CD4-positive, alpha-beta T cell treated with Interleukin-17A for 4 hours (primary cell): ENCODE measurements at places on chromosomes 16 and 17.

GRCh38 chr17:72693151-72693878 lies 399.2 kb downstream of the SLC39A11 start:
- no peak for DNase-seq

- peak; percentile 83 for DNase-seq
Measured at GRCh38 chr16:28990375-28991040, 5.7 kb downstream of the LAT start.

GRCh38 chr17:81095383-81095762 lies 60.4 kb downstream of the BAIAP2 start:
- DNase-seq = peak; percentile 42

- DNase-seq = no peak
Measured at GRCh38 chr16:363766-364490, 6.4 kb downstream of the MRPL28 start.

GRCh38 chr17:51261024-51261963 lies 948 bp downstream of the UTP18 start:
- no peak for DNase-seq

- no peak for DNase-seq
Measured at GRCh38 chr16:67397036-67397801, 3.9 kb upstream of the TPPP3 start.

- DNase-seq = no peak
Measured at GRCh38 chr17:13931111-13931526, 138.2 kb upstream of the COX10 start.

DNA sequence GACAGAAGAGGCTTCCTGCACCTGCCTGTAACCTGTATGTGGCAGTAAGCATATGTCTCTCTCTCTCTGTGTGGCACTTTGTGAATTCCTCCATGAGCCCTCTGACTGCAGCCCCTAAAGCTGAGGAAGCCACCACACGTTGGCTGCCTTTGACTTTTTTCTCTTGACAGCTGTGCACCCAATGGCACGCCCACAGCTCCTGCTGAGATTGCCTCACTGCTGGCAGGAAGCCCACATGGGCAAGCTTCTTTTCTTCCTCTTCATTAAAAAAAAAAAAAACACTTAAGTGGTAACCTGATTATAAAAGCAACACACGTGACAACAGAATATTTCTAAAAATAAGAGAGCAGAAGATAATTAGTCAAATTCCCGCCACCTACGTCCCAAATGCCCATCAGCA lies 34.0 kb upstream of the PIRT start:
- DNase-seq = no peak

GRCh38 chr16:65808790-65809189 lies 557.7 kb upstream of the CDH5 start:
- DNase-seq = no peak

DNA sequence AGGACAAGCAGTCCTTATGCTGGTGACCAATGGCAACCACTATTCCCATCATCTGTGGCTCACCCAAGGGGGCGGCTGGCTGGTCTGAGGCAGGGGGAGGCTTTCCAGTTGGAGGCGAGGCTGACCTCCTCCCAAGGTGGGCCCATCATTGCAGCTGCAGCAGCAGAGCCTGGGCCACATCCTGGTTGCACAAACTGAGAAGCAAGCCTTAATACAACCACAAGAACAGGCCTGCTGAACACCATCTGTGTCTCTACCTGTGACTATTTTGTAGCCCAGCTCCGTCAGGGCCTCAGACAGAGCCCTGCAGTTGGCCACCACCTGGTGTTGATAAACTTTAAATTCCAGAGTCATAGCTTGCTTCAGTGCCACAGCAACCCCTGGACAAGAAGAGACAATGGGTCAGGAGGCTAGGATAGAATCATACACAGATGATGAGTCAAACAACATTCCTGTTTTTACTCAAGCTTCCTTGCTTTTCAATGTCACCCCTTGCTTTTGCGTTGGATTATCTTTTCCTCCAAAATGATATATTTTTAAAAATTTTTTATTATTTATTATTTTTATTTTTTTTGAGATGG lies 17.9 kb downstream of the SMCR8 start:
- no peak for DNase-seq

DNA sequence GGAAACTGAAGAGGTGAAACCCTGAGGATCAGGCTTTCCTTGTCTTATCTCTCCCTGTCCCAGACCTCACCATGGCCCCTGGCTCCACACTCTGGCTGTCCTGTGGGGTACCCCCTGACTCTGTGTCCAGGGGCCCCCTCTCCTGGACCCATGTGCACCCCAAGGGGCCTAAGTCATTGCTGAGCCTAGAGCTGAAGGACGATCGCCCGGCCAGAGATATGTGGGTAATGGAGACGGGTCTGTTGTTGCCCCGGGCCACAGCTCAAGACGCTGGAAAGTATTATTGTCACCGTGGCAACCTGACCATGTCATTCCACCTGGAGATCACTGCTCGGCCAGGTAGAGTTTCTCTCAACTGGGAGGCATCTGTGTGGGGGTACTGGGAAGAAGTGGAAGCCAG lies 1.4 kb downstream of the CD19 start:
- DNase-seq = no peak

DNA sequence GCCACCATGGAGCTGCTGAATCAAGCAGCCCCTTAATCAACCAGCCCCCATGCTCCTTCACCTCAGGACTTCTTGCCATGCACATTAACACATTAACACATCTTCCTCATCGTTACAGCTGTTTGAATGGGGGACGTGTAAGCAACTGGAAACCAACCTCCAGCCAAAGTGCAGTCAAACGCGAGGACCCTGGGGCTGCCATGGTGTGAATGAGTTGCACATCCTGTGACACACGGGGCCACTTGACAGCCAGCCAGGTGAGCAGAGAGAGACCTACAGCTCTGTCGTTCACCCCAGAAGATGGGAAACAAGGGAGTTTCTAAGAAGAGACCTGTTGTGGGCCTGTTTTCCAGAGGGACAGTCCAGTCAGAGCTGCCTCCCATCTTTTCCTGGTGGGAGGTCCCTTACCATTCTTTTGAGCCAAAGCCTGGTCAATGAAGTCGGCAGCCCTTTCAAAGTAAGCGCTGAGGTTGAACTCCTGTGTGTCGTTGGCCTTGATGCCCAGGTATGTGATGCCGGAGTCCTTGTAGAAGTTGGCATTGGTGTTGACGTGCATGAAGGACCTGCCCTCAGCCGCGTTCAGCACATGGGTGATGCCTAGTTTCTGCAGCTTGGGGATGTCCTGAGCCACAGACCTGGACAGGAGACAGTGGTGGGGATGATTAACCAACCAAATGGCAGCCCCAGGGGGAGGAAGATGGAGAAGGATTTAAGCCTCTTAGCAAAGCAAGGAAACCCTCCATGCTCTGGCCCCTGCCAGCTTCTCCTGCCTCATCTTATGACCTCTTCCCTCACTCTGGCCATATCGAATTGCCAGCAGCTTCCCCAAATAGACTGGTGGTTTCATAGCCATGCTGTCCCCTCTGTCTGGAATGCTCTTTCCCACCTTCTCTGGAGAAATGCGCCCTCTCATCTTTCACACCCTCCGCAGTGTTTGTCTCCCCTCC lies 4.2 kb downstream of the DUSP3 start:
- DNase-seq = no peak

DNA sequence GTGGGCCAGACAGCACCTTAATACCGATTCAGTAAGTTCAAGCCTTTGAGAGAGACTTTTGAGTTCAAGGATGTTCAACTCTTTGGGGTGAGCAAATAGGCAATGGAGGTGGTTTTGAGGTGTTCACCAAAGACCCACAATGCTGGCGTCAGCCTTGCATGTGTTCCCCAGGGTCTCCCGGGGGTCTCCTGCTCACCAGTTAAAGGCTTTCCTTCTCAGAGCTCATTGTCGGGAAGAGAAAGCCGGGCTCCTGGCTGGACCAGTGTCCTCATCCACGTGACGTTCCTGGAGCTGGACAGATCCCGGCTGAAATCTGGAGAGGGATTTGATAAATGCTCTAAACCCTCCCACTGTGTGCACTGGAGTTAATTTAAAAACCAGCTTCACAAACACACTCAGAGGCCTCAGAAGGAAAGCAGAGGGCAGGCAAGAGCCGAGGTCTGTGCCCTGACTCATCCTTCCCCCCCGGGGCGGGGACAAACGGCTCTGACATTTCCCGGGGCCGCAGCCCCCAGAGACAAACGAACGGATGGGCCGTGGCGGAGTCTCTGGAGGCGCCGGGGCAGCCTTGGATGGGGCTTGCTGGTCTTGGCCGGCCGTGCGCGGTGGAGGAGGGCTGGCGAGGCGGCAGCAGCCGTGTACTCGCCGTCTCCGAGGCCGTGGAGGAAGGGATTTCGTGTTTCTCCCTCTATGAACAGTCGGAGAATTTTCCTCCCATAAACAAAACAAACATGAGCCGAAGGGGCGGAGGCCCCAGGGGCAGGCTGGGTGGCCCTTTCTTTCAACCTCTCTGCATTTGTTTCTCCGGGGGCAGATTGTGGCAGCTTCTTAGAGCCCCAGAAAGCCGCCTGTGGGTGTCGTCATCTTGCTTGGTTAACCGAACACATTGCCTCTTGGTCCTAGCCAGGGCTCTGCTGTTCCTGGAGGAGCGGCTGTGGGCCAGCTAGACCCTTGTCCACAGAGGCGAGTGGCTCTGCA lies 94.2 kb downstream of the NTN1 start:
- peak; percentile 55 for DNase-seq

DNA sequence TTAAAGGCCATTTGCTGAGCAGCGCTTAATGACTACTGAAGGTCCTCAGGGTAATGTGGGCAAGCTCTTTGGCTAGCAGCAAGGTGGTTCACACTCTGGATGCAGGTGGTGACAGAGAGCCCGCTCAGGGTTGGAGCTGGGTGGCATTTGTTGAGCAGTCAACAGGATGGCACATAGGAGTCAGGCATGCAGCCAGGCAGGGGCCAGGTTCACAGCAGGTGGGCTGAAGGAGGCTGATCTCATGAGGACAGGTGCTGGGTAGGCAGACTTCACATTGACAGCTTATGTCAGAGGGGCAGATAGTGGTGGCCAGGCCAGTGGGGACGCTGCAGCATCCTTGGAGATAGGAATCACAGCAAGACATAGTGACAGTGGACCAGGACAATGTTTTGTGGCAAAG lies 4.5 kb downstream of the KRTAP3-1 start:
- no peak for DNase-seq

DNA sequence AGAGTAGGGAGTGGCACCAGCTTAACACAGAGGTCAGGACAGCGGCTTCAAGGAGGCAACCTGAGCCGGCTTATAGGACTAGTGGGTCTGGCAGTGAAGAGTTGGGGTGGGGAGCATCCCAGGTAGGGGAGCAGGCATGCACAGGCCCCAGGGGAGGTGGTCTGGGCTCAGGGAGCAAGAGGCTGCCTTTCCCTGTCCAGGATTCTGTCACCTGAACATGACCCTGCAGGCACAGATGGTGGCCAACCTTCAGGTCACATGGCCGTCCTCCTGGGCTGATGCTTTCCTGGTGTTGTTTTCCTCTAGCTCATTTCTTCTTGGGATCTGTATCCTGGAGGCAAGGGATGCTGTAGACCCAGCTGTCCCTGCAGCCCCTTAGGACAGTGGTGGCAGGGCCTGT lies 3.5 kb upstream of the MYO15A start:
- DNase-seq = no peak

GRCh38 chr17:83191388-83192160 lies 112.2 kb downstream of the METRNL start:
- no peak for DNase-seq

DNA sequence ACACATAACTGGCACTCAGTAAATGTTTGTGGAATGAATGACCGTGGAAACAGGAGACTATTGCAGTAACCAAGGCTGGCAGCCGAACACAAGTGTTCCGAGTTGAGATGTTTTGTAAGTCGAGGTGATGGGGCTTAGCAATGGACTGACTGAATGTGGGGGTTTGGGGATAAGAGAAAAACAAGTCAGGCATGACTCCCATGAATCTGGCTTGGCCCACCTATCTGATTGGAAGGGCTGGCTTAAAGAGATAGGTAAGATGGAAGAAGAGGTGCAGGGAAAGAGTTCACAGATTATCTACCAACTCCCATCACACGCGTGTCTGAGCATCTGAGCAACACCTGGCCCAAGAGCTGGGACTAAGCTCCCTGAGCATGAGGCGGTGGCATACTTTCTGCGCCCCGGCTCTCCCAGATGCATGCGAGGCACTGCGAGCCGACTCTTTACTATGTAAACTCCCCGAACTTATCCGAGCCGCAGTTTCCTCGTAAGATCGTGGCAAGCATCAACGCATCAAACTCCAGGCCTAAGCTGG lies 539 bp downstream of the IFT20 start:
- DNase-seq = no peak

DNA sequence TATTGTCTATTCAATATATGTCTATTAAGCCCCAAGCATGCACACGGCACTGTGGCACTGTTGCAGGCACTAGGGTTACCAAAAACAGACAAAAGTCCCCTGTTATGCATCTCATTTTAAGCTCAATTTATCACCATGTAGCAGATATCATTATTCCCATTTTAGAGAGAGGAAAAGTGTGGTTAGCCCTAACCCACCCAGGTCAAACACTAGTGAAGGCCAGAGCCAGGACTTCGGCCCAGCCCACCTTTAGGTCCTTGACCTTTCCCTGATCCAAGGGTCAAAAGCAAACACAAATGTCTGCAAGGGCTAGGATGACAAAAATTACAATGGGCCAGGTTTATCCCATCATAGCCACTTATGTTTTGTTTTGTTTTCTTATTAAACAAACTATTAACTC lies 130.3 kb upstream of the NUDT7 start:
- DNase-seq = no peak

DNA sequence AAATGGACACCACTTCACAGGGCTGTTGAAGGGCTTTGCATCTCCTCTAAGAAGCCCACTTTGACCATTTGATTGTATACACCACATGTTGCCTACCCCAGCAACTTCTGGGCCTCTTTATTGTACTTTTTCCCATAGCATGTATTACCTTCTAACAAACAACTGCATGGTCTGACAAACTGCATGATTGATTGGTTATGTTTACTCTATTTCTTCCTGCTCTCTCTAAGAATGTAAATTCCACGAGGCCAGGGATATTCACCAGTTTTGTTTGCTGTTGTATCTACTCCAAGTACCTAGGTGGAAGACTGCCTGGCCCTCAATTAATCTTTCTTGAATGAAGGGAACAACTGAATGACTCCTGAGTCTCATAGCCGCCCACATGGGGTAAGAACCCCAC lies 22.2 kb upstream of the BBS2 start:
- no peak for DNase-seq

DNA sequence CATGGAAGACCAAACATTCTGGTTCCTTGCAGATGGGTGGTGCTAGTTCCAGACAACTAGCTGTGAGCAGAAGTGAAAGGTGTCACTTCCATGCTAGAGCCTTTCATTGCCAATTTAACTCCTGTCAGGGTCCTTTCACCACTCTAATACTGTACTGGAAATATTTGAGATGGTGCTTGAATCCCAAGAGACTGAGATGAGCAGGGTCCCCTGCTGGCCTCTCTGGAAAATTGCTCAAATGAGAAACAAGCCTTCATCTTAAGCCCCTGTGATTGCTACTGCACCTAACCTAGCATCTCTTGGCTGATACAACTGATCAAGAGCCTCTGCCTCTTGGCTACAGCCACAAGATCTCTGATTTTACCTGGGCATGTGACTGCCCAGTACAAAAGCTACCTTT lies 7.4 kb upstream of the VAC14 start:
- DNase-seq = no peak

DNA sequence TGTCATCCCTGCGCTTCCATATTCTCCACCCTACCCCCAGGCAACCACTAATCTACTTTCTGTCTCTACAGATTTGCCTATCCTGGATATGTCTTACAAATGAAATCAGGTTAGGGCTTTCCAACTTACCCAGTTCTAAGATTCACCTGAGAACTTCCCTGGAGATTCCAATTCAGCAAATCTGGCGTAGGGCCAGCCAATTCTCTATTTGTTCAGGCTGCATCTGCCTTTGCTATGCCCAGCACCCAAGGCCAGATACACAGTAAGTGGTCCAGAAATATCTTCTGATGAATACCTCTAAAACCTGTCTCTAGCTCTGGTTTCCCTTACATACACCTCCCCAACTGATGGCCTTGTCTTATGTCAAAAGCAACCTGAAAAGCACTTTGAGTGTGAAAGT lies 10.4 kb upstream of the CTCF start:
- DNase-seq = no peak
